ENCODE measurements at places on chromosomes 7 and 10.

- DNase-seq: no peak
These were observed 238.9 kb upstream of the ETV1 start for GRCh38 chr7:14228341-14228740.

- DNase-seq: no peak
These were observed 37.0 kb downstream of the PPP2R2D start for GRCh38 chr10:131937836-131938235.

DNA sequence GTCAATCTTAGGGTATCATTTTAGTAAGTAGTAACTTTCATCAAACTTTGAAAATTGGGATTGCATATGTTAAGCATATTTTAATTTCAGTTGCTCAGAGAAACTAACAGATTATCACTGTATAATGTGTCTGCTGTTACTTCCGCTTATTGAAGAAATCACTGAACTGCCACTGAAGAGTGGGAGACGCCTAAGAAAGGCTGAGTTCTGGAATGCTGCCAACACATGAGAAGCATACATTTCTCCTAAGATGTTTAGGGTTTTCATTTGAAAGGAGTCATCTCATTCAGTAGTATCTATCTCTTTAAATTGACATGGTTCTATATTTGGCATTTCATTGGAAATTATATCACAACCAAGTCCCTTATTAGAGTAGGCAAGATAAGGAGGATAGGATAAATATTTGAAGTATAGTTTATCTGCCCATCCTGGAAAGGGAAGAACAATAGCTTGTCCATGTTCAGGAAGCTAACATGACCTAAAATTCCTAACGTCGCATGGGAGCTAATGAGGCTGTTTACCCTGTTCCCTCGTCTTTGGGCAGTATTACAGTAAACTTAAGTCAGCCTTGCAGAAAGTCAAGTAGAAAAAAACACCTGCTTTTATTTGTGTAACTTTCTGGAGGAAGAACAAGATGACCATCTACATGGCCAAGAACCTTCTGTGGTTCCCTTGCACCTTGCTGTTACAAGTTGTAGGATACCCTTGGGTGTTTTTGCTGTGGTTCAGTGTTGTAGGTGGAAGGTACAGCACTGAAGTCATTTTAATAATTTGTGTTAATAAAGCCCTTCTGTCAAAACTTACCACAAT is 67.3 kb downstream of the NHLRC2 start:
- no peak for DNase-seq

- no peak for DNase-seq
These were observed 4.1 kb upstream of the CALML5 start for GRCh38 chr10:5503477-5503835.

- no peak for DNase-seq
These were observed 112.7 kb downstream of the SNX10 start for GRCh38 chr7:26404189-26404996.

GRCh38 chr10:6871128-6871527 is 291.1 kb upstream of the PRKCQ start:
- no peak for DNase-seq

GRCh38 chr7:92135052-92135889 is 994 bp upstream of the CYP51A1 start:
- no peak for DNase-seq

DNA sequence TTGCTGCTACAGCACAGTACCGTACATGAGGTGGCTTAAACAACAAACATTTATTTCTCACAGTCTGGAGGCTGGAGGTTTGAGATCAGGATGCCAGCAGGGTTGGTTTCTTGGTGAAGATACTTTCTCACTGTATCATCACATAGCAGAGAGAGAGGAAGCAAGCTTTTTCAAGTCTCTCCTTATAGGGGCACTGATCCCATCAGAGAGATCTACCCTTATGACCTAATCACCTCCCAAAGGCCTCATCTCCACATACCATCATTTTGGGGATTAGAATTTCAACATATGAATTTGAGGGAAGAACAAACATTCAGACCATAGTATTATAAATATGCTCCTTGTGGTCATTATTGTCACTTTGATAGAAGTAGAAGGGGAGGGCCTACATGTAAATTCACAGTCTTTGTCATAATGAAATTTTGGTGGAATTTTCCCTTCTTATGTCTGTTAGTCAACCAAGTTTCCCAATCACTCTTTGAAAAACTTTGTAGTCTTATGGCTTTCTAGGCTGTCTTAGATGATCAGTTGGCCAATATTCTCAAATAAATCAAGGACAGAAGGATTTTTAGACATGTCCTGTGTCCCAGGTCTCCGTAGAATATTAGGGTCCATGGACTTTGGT is 606.2 kb downstream of the LRMDA start:
- DNase-seq: no peak

- no peak for DNase-seq
These were observed 186.7 kb upstream of the PLXDC2 start for GRCh38 chr10:19629567-19629966.

DNA sequence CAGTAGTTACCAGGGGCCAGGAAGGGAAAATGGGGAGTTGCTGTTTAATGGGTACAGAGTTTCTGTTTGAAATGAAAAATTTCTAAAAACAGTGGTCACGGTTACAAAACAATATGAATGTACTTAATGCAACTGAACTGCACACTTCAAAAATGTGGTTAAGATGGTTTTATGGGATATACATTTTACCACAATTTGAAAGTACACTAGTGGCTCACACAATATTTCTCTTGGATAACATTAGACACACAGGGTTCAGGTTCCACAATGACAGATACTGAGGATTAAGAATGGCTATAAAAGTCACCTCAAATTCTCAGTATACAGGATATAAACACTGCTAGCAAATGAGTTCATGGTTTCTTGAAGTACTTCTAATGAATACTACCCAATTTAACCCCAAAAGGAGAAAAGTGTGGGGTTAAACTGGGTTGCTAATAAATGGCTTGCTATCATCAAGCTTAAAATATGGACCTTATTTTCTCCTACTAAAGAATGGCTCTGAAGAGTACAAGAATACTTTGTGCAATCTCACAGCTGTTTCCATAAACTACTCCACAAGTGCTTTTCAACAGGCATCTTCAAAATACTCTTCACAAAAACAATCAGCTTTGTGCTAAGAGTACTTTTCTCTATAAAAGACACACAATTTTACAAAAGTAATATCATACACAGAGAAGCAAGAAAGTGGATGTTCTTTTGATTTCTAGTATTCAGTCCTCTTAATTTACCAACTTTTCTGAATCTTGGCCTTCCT is 92.9 kb downstream of the SRPK2 start:
- DNase-seq: no peak

DNA sequence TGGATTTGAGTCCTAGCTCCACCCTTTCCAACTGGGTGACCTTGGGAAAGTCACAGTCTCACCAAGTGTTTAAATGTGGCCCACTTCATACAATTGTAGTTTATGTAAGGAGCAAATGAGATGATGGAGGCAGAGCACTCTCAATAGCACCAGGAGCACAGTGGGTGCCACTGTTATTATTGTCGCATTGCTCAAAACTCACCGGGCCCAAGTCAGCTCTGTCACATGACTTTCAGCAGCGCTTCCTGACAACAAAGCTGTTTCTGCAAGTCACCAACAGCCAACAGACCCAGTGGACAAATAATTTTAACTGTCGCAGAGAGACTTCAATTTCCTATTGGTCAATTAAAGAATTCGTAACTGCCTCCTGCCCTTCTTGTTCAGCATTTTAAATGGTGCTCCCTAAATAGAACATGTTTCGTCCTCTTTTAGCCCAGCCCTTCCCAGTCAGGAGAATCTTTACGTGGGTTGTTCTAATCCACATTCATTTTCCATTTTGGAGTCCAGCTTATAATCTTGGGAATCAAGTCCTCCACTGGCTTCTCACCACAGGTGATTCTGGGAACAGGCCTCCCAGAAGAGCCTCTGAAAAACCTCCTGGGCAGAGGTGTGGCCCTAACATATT is 415.6 kb upstream of the NPVF start:
- no peak for DNase-seq

GRCh38 chr7:86925221-86925620 is 134.2 kb downstream of the ELAPOR2 start:
- no peak for DNase-seq

DNA sequence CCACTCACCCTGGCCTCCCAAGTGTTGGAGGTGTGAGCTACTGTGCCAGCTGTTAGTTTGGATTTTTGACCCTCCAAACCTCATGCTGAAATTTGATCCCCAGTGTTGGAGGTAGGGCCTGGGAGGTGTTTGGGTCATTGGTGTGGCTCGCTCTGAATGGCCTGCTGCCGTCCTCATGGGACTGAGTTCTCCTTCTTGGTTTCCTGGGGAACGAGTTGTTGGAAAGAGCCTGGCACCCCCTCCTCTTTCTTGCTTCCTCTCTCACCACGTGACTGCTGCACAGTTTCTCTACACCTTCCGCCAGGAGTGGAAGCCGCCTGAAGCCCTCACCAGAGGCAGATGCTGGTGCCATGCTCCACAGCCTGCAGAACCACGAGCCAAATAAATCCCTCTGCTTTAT is 253.5 kb downstream of the PHTF2 start:
- no peak for DNase-seq

- DNase-seq: no peak
These were observed 40.3 kb downstream of the RSU1 start for GRCh38 chr10:16776896-16777295.

DNA sequence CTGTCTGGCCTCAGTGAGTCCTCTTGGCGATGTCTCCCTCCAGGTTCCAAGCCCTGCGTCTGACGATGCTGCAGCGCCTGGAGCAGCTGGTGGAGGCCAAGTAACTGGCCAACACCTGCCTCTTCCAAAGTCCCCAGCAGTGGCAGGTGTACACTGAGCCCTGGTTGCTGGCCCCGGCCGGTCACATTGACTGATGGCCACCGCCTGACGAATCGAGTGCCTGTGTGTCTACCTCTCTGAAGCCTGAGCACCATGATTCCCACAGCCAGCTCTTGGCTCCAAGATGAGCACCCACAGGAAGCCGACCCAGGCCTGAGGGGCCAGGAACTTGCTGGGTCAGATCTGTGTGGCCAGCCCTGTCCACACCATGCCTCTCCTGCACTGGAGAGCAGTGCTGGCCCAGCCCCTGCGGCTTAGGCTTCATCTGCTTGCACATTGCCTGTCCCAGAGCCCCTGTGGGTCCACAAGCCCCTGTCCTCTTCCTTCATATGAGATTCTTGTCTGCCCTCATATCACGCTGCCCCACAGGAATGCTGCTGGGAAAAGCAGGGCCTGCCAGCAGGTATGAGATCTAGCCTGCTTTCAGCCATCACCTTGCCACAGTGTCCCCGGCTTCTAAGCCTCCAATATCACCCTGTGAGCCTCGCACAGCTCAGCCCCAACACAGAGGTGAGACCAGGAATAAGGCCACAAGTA is 7.3 kb upstream of the ZNF22 start:
- no peak for DNase-seq

DNA sequence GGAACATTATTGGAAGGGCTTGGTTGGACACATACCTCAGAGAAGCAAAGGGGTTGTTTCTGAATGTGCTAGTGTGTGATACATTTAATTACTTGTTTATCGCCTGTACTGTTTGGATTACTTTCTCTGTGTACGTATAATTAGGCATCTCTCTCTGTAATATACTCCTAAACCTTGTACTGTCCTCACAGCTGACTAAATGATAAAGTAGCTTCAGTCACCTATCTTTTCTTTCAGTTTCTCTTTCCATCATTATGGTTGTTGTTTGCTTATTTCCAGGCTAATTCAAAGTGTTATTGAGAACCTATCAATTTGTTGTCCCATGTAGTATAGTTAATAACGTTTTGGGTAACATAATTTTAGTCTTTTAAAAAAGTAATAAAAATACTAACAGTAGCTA is 34.0 kb downstream of the MXI1 start:
- no peak for DNase-seq

DNA sequence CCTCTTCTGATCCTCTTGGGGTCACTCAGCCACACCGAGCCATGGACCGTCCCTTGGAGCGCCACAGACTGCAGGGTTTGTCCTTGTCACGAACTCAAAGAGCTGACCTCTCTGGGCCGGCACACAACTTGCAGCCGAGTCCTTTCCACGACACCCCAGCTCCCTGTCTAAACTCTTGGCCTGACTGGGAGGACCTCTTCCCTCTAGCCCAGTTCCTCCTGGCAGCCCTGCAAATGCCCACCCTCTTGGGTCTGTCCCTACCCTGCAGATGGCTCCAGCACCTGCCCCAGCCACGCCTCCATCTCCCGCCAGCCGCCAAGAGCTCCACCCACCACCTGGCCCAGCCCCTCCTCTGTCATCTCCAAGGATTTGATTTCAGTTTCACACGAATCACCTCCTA is 339.2 kb downstream of the DNAJB6 start:
- no peak for DNase-seq

GRCh38 chr7:90879924-90880323 is 283.8 kb downstream of the CDK14 start:
- DNase-seq: no peak
